ENCODE measurements at places on chromosomes 3 and 15.

DNA sequence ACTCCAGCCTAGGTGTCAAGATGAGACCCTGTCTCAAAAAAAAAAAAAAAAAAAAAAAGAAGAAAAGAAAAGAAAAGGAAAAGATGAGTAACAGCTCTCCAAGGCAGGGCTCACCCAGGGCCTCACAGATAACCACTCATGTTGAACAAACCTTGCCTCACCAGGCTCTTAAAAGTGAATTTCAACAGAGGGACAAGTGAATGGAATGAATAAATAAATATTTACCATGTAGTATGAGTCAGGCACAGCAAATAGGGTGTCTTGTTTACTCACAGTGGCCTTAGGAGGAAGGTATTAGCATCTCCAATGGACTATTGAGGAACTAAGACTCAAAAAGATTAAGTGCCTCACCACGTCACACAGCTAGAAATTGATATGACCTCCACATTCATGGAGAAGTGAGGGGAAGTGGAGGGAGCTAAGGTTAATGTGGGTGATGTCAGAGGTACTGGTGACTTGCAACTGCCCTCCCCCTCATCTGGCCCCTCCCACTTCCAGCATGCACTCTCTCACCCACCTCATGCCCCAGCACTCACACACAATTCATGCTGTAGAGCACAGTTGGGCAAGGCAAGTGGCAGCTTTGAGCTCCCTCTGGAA lies 255.5 kb downstream of the UACA start:
- peak; percentile 24 for DNase-seq

- DNase-seq: no peak
Measured at GRCh38 chr15:63238796-63239195, 38.6 kb upstream of the APH1B start.

DNA sequence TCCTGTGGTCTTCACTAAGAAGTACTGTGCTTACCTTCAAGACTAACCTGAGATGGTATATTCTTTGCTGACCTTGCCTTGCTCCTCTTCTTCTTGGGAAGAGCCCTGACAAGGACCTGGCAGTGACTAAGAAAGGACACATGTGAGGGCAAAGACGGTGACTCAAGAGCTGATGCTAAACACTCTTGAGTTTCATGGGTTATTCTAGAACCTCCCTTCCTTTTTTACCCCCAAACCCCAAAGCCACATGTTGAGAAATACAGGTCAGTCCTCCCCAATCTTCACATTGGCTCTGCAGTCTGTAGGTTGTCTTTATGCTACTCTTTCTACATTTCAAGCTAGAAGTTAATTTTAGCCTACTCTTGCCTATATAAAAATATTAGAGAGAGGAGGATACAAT lies 200.6 kb downstream of the SEMA6D start:
- DNase-seq: no peak

DNA sequence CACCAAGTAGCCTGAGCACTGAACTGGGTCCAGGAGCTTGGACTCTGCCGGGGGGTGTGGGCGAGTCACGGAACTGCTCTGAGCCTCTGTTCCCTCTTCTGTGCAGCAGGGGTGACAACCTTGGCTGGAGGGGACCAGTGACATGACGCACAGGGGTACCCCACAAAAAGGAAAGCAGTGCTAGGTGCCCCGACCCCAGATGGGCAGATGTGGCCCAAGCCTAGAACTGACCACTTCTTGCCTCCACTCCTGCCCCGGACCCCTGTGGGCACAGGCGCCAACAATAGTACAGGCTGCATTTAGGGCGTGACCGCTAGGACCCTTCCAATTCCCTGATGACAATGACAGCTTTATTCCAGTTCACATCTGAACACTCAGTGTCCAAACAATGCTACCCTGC lies 255.9 kb upstream of the LYSMD4 start:
- no peak for DNase-seq

DNA sequence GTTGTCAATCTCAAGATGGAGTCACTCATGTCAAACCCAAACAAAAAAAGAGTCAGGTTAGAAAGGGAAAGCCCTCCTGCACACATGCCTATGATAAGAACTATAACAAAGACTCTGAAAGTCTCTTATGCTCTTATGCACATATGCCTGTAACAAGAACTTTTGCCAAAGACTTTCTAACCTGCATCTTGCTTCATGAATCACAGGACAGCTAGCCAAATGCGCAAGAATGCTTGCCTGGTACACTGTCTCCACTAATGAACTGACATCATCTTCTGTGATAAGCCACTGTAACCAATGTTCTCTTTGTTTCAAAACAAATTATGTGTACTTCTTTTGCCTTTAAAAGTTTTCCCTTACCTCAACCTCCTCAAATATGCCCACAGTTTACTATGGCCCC lies 18.2 kb upstream of the EHHADH start:
- DNase-seq: no peak

GRCh38 chr15:35117543-35118265 lies 32.6 kb upstream of the NANOGP8 start:
- no peak for DNase-seq

DNA sequence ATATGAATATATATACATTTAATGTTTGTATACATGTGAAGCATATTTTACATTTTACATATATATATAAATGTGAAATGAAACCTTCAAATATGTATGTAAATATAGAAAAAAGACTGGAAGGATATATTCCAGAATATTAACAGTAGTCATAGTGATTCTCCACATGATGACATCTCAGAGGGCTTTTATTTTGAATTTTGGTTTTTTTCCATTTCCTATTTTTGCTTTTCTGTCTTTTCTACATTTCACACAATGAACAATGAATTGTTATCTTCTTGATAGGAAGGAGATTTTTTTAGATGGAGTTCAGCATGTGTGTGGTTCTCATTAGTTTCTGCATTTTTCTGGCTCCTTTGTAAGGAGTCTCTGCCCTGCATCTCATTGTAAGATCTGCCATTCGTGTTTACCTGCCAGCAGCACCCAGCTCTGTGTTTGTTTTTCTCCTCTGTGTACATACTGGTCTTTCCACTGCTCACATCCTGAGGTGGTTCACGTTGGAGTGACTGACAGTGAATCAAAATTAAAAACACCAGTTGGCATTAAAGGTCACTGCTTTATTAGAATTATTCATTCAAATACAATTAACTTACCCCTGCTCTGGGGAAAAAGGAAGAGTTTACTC lies 425.3 kb upstream of the MDFIC2 start:
- DNase-seq: no peak

DNA sequence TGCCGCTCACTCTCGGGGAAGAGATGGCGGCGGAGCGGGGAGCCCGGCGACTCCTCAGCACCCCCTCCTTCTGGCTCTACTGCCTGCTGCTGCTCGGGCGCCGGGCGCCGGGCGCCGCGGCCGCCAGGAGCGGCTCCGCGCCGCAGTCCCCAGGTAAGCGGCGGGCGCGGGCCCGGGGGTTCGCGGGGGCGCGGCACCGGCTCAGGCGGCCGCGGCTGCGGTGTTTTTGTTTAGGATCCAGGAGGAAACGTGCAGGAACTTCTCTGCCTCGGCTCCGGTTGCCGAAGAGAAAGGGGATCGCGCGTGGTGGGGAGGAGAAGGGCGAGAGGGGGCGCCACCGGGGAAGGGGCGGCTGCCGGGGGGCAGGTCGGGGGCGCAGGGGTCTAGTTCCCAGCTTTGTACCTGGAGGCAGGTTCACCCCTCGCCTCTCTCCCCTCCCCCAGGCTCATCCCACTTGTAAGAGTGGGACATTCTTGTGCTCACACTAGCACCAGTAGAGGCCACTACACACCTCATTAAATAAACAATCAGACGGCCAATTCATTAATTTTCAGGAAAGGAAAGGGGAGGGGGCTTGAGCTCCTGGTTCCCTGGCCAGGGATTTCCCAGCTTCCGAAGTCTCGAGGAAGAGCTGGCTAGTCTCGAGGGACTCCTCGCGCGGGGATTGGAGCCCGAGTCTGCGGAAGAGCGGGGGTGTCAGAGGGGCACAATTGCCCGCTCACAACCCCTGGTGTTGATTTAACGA lies 562 bp downstream of the NEO1 start:
- peak; percentile 72 for DNase-seq

DNA sequence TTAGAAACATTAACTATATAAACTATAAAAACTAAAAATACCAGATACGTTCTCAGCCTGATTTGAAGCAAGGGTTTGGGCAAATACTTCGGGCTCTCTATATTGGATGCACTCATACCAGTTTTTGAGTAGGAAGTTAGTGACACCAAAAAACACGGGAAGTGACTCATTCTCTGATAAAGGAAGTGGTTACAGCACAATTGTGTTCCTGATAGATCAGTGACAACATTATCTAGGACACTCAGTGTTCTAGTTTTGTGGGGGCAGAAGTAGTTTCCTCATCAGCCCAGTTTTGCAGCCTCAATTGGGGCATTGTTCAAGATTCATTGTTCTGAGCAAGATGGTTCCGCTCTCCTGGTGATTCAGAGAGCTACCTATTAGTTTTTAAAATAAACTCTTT lies 469.6 kb upstream of the DPPA4 start:
- DNase-seq: no peak

DNA sequence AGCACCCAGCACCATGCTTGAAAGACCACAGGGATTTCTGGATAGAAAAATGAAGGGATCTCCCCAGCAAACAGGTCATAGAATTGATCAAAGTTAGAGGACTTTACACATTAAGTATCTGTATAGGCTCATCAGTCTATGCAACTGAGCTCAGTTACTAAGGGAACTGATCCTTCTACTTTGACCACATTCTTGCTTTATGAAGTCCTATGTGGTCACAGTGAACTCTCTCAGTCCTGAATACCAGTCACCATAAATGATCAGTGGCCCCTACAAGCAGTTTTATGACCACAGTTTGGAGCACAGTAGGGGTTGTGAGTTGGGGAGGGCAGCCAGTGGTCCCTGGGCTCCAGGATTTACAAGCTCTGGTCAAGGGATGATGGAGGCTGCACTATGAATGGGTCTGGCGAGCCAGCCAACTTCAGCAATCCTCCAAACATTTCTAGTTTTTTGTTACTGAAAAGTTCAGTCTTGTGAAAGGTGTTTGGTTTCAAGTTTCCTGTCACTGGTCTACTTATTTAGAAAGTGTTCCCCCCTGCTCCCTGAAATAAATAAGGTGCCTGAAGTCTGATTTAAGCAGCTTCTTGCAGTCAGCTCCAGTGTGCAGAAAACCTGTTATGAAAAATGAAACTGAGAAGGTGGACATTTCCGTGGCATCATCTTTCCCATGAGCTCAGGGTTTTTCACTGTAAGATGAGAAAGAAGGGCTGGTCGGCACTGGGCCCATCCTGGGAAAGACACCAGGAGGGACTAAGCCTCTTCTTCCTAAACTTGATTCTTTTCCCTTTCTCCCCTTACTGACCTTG lies 75.5 kb downstream of the DAPK2 start:
- DNase-seq: no peak

DNA sequence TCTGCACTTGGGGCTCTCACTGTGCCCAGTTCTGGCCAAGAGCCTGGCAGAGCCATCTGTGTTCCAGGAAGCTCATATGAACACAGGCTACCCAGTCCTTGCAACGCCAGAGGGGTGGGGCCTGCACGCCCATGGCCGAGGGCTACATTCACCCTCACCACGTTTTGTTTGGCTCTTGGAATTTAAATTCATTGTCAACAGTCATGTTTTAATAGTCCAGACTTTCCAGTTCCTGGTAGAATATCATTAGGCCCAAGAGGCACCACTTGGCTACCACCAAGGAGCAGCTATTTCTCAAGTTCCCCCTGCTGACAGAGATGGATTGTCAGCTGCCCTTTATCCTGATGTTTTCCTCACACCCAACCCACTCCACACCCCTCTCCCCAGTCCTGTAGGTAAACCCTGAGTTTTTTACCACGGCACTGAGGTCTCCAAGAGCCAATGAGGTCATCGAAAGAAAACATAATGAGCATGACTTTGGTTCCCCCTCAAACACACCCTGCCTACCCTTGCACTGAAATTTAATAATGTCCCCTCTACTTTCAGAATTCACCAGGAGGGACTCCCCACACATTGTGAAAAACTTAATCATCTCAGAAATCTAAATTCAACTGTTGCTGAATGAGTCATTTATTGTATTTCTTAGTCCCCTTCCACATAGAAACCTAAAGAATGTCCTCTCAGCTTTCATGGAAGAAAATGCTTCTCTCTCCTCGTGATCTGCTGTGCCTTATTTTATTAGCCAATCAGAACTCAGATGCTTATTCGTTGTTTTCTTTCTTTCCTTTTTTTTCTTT lies 125.1 kb downstream of the SHQ1 start:
- no peak for DNase-seq

DNA sequence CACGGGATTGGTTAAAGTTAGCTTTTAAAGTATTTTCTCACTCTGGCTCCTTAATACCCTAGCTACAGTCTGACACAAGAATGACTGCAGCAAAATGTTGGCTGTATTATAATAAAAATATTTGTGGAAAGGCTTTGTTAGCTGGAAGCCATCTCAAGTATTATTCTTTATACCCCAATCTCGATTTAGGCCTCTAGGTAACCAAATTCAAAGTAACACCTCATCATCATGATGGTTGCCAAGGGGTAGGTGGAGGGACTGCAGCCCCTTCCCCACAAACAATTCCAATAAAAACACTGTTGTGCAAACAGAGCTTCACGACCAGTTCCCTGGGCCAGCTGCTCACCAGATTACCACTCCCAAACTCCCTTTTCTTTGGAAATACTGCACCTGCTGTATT lies 759 bp upstream of the GMPS start:
- no peak for DNase-seq

DNA sequence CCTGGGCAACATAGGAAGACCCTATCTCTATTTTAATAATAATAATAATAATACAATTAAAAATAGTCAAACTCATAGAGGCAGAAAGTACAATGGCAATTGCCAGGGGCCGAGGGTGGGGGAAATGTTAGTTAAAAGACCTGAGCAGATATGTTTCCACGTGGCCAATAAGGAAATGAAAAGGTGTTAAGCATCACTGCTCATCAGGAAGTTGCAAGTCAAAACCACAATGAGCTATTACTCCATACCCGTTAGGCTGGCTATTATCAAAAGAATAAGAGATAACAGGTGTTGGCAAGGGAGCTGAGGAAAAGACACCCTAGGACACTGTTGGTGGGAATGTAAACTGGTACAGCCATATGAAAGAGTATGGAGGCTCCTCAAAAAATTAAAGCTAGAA lies 60.4 kb upstream of the PRSS50 start:
- no peak for DNase-seq

DNA sequence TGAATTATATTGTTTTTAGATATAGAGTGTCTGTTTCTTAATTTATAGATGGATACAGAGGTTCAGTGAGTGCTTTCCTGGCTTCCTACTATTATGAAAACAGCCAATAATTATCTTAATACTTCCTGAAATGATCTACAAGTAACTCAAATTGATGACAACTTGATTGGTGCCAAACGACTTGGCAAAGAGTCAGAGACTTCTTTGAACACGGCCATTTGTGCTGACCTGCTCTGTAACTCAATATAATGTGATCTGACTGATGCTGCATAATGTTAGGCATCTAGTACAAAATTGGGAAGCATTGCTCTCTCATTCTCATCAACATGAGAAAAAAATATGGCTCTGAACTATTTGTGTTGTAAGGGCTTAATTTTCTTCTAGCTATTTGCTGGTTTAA lies 193.9 kb downstream of the DIPK2A start:
- no peak for DNase-seq

DNA sequence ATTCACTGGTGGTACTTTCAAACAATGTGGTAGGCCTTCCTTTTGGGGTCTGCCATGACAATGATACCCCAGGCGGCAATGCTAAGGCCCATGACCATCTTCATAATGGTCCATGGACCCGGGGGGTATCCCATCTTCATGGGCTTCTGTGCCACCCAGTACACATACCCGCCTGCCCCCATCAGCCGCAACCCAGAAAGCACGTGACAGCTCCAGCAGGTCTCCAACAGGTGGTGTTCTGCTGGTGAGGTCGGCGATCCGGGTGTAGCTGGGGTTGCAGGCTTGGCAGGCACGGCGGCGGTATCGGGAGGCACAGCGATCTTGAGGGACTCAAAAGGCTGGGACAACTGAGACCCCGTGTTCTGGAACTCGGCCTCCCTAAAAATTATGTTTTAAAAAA lies 214.5 kb downstream of the SNRPN start:
- DNase-seq: no peak

GRCh38 chr3:170762064-170762463 lies 107.9 kb downstream of the RPL22L1 start:
- no peak for DNase-seq
